NCI-H345 (cell line): ENCODE measurements at places on chromosomes 6 and 20.

DNA sequence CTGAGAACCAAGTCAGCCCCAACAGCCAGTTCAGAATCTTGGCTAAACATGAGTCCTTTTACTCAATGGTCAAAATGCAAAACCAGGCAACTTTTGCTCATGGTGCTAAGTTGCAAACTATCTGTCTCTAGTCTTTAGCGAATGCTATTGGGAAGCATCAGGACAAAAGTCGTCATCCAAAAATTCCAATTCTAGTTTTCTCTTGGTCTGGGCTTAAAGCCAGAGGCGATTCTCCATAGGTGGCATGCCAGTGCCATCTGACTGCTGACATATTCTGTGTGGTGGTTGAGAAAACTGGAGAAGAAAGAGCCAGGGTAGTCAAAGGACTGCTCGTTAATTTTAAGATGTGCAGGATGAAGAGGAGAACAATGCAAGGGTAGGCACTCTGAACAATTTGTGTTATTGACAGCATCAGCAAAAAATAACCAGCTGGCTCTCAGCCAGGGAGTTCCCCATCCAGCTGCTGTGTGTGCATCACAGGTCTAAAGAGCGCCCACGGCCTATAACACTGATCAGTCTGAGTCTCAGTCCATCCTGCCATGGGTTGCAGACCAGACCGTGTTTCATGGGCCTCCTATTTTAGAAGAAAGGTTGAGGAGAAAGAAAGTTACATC is 313.6 kb downstream of the ALDH8A1 start:
- peak; percentile 22 for DNase-seq

- DNase-seq = no peak
These were observed 21.2 kb downstream of the EPB41L2 start for GRCh38 chr6:131041814-131042213.

- DNase-seq = no peak
These were observed 5.5 kb upstream of the HLA-E start for GRCh38 chr6:30483677-30484279.

GRCh38 chr6:1519597-1519996 is 90.1 kb upstream of the FOXC1 start:
- no peak for DNase-seq

- no peak for DNase-seq
These were observed 98.5 kb downstream of the F13A1 start for GRCh38 chr6:6221787-6222535.

DNA sequence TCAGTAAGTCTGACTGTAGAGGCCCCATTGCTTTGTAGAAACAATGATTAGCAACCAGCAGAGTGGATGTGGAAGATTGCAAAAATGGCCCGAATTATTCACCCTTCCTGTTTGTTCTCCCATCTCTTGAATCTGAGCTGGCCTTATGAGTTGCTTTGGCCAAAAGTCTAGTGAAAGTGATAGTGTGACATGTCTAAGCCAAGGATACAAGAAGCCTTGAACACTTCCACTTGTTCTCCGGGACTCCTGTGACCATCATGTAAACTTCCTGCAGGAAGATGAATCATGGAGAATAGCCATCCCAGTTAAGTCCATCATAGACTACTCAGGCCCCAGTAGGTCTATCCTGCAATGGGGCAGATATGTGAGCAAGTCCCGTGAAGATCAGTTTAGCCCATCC is 252.0 kb upstream of the JAG1 start:
- no peak for DNase-seq

DNA sequence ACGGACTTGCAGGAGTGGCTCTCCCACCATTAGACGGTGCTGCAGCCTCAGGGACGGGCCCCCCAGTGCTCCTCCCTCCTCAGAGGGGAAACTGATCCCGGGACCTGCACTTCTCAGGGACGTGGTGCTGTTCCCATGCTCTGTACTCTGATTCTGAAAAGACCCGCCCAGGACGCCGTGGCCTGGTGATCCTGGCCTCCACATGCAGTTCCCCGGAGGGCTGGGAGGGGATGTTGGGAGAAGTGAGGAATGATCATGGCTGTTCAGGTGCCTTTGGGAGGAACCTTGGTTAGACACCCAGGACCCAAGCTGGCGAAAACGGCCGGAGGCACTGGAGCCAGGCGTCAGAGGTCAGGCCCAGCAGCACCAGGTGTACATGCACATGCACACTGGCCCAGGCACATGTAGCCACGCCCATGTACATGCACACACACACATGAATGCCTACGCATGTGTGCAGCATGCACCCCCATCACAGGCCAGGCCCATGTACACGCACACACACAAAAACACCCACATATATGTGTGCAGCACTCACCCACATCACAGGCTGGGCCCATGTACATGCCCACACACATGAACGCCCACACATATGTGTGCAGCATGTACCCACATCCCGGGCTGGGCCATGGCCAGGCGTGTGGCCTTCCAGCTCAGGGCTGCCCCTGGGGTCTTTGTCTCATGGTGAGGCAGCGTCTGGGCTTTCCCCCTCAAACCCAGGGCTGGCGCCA is 52.6 kb upstream of the DACT2 start:
- DNase-seq = no peak

GRCh38 chr6:140670021-140670420 is 1295.6 kb upstream of the CITED2 start:
- DNase-seq = no peak
